ENCODE measurements at places on chromosomes 5 and 9. TPM values are rescaled to one million over a fixed set of nuclear protein-coding genes. Genes with fewer than 3 reads are reported as not detected.

- DNase-seq = no peak
Observed at GRCh38 chr5:40485021-40485998, 194.4 kb upstream of the PTGER4 start.

DNA sequence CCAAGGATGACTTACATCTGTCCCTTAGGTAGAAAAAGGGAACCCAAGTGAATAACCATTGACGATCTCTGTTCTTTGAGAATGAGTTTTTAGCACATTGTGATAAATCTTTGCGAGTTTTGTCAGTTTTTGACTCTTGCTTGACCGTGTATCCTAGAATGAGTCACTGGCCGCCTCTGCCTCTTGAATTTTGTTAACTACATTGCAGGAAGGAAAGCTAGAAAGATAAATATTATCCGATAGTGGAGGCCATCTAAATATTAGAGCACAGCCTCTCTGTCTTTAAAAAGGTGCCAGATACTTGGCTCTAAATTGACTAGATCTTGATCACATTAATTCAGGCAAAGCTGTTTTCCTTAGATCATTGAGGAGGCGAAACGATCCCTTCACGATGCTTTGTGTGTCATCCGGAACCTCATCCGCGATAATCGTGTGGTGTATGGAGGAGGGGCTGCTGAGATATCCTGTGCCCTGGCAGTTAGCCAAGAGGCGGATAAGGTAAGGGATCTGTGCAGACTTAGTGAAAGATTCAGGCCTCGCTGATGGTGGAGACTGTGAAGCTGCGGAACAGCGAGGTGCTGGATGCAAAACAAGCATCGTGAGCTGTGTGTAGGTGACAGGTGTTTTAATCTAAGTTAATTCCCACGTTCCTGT lies 12.2 kb downstream of the CCT5 start:
- DNase-seq = no peak

GRCh38 chr5:93868851-93869250 lies 127.5 kb upstream of the POU5F2 start:
- no peak for DNase-seq

DNA sequence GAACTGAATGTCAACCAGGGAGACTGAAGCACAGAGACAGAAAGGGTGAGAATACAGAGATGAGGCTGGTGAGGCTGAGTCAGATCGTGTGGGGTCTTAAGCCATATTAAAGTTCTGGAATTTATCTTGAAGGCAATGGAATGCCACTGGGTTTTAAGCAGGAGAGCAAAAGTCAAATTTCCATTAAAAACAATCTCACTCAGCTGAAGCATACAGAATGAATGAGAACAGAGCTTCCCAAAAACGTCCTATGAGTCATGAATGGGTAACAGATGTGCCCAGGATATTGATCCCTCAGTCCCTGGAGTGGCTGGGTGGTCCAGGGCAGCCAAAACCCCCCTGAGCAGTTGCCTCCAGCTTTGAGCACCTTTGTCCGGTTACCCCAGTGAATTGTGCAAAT lies 44.9 kb downstream of the PFDN1 start:
- DNase-seq = no peak

Gene UTP15
- total RNA-seq = 15.1 TPM

Gene CDHR2
- 2.3 TPM for total RNA-seq
